Lung microvascular endothelial cell (primary cell): ENCODE measurements at places on chromosomes 16 and 17. TPM values are rescaled to one million over a fixed set of nuclear protein-coding genes. Genes with fewer than 3 reads are reported as not detected.

SLC5A10 gene
- total RNA-seq, result not detected in 2 replicates

CRAMP1 gene
- 5.9 and 9.5 TPM in 2 replicates for total RNA-seq

TEKT5 gene
- not detected in 2 replicates for total RNA-seq

ATXN1L gene
- 10.2 and 16.3 TPM in 2 replicates for total RNA-seq

NFATC2IP gene
- 16.8 and 21.0 TPM in 2 replicates for total RNA-seq

DOC2A gene
- under 0.01 and 0.20 TPM in 2 replicates for total RNA-seq

ZKSCAN2 gene
- 2.2 and 2.8 TPM in 2 replicates for total RNA-seq

OTOP3 gene
- total RNA-seq, result not detected in 2 replicates

GRCh38 chr17:31778523-31778922 is 80.5 kb downstream of the COPRS start:
- DNase-seq, result peak; percentile 35

- DNase-seq, result peak; percentile 43
Measured at GRCh38 chr17:1331708-1332107, 52.2 kb downstream of the TRARG1 start.

- peak; percentile 72 for DNase-seq
Measured at GRCh38 chr17:38663125-38663751, 11.5 kb downstream of the EPOP start.

DNA sequence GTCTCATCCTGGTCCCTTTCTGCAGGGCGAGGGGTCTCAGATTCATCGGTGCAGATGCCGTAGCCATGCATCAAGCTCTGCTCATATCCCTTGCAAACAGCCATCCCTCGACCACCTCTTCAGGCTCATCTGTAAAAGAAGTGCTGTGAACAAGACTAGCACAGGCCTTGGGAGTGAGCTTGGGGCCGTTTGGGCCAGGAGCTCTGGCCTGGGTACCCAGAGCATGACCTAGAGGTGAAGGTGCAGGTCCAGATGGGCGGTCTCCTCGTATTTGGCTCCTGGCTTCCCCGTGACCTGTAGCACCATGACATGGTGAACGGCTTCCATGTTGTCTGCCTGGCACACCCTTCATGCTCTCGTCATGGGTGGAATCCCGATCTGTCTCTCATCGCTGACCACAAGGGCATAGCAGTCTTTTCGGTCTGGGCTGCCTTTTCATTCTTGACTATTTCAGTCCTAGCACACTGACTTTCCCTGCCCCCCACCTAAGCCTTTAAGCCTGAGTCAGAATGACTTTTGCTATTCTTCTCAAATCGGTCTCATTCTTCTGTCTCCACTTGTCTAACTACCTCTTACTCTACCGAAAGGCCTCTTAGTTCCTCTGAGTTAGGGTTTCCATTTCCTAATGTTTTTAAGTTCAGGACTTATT is 216.0 kb downstream of the FOXL1 start:
- no peak for DNase-seq

- peak; percentile 43 for DNase-seq
Measured at GRCh38 chr17:55090079-55090492, 121.5 kb downstream of the STXBP4 start.
